Stimulated activated CD4-positive, alpha-beta T cell treated with anti-CD3 and anti-CD28 coated beads, Interleukin-4, amount 100 ng/mL, for 48 hours (primary cell): ENCODE measurements at places on chromosomes 1 and 21.

DNA sequence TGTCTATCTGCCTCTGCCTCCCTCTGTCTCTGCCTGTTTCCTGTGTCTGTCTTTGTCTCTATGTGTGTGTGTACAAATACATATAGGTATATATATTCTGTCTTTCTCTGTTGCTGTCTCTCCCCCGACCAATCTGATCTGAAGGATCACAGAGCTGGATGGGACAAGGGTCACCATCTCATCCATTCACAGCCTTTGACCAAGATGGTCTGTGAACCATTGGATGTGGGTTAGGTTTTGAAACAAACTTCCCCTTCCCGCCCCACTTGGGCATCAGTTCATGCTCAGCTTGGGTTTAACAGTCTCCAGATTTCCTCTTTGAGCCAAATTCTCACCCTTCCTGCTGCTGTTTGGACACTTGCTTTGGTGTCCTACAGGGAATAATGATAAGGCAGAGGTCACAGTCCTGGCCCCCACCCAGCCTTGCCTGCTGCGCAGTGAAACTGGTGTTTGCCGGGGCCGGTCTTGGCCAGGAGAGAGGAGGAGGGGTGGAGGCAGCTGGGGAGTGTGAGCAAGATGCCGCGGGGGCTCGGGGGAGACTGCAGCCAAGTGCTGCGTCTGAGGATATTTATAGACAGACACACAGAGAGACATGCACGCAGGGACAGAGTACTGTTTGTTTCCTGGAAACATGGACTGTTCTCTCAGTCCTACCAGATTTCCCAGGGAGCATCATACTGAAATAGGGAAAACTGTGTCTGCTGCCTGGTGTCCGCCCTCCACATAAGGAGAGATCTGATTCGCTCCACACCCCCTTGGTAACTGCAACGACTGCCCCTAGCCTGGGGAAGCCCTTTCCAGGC is 27.0 kb upstream of the BTG2 start:
- no peak for DNase-seq

DNA sequence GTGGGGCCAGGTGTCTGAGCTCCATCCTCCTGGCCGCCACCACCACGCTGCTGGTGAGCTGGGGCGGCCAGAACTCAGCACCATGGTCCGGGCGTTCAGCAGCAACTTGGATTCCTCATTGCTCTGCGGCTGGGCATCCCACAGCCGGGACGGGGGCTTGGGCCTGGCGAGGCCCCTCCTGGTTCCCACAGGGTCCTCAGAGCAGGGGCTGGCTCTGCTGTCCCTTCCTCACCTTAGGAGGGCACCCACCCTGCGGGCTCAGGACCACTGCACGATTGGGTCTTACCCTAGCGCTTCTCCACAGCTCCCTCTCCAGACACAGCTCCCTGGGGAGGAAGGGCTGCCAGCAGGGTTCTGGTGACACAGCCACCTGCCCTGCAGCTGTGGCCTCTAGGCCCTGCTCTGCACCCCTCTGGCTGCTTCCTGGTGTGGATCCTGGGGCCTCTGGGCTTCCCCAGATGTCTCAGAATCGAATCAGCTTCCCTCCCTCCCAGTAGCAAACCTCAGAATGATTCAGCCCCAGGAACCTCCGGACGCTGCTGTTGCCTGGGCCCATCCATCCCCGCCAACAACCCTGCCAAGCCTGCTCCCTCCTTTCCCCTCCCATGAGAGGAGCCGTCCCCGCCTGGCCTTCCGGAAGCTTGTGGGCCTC is 25.0 kb downstream of the CRYAA start:
- no peak for DNase-seq

- no peak for DNase-seq
These were observed 3.0 kb downstream of the USH2A start for GRCh38 chr1:216420263-216420662.

- DNase-seq: no peak
These were observed 123.0 kb downstream of the TIAM1 start for GRCh38 chr21:31221043-31221442.

DNA sequence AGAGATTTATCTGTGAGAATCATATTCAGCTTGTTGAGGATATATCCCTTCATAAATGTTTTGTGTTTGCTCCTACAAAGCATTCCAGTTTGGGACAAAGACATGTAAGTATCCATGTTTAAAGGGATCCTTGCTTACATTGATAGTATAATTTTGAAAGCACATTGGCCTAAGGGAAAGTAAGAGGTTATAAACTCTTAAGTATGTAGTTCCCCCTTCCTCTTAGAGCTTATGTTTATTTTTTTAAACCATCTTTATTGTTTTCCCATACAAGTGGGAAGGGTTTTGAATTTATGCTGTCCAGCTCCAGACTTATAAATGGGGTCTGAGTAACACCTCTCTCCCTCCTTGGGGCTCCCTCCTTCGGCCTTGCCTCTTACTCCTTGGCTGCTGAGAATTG is 481.5 kb downstream of the LMO4 start:
- no peak for DNase-seq

DNA sequence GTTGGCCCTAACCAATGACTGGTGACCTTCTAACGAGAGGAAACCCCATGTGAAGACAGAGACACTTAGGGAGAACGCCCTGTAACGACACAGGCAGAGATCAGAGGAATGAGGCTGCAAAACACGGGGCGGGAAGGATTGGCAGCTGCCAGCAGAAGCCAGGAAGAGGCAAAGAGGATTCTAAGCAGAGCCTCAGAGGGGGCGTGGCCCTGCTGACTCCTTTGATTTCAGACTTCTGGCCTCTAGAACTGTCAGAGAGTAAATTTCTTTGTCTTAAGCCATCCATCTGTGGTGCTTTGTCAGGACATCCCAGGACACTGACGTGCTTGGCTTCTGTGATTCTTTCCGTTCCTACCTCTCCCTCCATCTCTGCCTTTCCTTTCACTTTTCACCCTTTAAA is 79.3 kb downstream of the SH3BGR start:
- DNase-seq: no peak

GRCh38 chr1:56268519-56269140 is 310.7 kb downstream of the PLPP3 start:
- no peak for DNase-seq

DNA sequence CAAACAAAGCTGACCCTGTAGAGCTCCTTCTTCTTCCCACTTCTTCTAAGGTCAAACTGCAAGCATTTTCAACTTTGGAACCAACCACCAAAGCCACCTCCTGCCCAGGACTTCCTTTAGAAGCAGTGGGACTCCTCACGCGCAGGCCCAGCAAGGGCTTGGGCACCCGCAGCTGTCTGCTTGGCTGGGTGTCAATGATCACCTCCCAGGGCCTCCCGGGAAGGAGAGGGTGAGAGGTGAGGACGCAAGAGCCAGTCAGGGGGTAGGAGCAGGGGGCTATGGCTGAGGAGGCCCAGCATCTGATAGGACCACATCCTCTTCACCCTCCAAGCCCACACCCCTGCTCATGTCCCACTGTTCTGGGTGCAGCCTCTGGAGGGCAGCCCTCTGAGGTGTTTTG is 10.2 kb downstream of the KLHL21 start:
- no peak for DNase-seq
